ENCODE measurements at places on chromosomes 3 and 15.

DNA sequence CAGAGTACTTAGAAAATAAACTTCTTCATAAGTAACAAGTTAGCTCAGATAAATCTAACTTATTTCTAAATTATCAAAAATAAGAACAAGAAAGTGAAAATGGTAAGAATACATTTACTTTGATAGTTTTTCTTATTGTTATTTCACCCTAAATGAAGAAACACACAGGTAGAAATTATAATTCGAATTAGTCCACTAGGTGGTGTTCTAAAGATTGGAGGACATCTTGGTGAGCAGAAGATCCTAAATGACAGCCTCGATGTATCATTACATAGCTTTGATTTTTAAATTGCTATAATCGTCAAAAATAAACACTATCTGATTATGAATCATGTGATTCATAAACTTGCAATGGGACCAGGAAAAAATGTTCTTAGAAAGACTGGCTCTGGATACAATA lies 280.8 kb upstream of the UBE2E2 start:
- DNase-seq: no peak

DNA sequence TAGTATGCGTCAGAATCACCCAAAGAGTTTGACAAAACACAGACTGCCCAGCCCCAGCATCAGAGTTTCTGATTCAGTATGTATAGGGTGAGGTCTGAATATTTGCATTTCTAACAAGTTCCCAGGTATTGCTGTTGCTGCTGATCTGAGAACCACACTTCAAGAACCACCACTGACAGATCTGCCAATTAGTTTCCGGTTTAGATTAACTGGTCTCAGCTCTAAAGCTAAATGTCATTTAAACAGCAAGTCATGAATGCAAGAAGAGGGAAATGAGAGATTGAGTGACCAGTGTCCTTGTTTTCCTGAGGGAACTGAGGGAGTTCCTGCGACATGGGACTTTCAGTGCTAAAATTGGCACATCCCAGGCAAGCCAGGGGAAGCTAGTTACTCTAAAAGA lies 305.0 kb downstream of the ZNF385D start:
- no peak for DNase-seq

- DNase-seq: no peak
Observed at GRCh38 chr15:85071061-85071460, 89.4 kb downstream of the PDE8A start.

DNA sequence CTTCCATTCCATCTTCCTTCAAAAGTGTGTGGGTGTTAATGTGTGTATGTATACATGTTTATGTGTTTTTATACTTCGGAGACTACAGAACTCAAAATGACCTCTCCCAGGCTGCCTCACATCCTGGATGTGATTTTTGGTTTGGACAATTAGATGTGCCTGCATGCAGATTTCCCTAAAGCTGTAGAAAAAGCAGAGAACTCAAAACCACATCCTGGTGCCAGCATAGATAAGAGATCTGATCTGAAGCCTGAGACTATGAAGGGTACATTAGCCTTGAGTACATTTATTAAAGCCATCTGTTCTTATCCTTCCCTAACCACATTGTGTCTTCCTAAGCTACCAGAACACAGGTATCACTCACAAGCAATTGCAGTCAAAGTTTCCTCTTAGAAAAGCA lies 319.4 kb upstream of the RASGRP1 start:
- DNase-seq: no peak

GRCh38 chr15:81275711-81276392 lies 48.1 kb downstream of the STARD5 start:
- DNase-seq: no peak

DNA sequence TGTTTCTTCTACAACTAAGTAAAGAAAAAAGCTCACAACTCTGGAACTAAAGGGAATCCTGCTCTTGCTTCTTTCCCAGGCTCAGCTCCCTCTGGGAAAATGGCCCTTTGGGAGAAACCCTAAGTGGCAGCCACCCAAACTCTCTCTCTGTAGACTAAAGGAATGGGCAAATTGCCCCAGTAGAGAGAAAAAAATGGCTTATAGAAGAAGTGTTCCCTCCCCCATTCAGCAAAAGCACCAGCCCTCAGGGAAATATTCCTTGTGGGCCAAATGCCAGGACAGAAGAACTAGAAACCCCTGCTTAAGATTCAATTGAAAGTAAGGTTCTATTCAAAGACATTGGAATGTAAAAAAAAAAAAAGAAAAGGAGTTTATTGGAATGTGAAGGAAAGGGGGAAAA lies 603.7 kb upstream of the ALCAM start:
- no peak for DNase-seq
